ENCODE measurements at places on chromosomes 13 and 19.

DNA sequence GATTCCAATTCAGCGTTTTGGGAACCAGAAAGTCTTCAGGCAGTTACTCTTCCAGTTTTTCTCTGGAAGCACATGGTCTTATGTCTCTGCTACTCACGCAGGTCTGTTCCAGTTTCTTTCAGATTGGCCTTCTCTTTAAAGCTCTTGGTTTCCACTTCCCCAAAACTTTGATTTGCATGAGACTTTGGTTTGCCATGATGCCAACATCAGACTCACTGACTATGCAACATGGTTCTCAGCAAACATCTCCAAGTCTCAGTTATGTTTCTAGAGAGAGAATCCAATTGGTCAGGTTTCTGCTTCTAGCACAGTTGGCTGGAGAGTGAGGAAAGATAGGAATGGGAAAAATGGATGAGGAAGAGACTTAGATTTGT, 3.1 kb downstream of the AKAP11 start:
- DNase-seq, result peak; percentile 93

- DNase-seq, result no peak
Measured at GRCh38 chr13:110216006-110216397, 91.0 kb downstream of the COL4A1 start.

GRCh38 chr13:97346097-97346496, 87.9 kb upstream of the RAP2A start:
- no peak for DNase-seq

- peak; percentile 75 for DNase-seq
Measured at GRCh38 chr13:48066310-48066989, 28.5 kb downstream of the MED4 start.

- DNase-seq, result no peak
Measured at GRCh38 chr19:6224308-6224675, 55.5 kb downstream of the MLLT1 start.

DNA sequence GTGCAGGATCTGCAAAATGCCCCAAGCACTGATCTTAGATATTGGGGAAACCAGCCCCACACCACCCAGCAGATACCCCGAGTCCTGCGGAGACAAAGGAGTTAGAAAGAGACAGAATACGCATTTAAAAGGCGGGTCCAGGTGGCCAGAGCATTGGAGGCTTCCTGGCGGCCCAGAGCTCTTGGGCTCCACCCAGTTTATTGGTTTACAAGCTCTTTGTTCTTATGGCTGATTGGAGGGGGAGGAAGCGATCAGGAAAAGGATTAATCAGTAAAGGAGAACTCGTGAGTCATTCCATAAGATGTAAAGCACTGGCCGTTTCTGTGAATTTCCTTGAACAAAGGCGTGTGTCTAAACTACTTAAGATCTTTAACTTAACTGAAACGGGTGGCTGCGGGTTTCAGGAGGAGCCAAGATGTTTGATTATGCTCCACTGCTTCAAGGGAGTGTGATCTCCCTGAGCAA, 926 bp downstream of the ZNF587 start:
- no peak for DNase-seq

GRCh38 chr13:25819856-25820530, 231.8 kb downstream of the SHISA2 start:
- no peak for DNase-seq

DNA sequence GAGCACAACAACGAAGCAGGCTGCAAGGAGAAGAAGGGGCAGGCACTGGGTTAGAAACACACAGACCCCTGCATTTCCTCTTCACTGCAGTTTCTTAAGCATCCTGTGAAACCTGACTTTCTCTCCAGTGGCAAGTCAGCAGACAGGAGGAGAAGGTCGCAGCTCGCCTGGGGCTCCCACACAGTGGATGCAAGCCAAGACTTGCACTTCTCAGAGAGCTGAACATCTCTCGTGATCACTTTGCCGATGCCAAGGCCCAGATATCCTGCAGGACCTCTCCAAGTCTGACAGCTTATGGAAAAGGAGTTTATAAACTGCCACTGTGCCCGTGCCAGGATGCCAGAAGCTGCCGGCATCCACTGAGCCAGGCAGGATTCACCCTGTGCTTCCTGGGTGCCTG, 18.4 kb downstream of the TMEM272 start:
- DNase-seq, result no peak

DNA sequence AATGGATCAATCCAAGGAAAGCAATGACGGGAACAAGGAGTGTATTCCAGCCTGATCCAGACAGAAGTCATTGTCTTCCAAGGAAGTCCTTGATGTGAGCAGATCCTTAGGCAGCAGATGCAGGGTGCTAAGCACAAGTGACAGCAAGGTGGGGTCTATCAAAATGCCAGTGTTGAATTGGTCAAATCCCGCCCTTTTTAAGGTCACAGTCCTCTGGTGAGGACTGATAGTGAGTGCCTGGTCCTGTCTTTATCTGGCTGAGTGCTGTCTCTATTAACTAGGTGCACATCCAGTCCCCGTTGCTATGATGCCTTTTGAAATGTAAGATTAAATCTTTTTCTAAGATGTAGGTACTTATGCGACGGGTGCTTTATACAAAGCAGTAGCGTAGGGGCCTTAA, 1.3 kb upstream of the LAMP1 start:
- DNase-seq, result no peak

DNA sequence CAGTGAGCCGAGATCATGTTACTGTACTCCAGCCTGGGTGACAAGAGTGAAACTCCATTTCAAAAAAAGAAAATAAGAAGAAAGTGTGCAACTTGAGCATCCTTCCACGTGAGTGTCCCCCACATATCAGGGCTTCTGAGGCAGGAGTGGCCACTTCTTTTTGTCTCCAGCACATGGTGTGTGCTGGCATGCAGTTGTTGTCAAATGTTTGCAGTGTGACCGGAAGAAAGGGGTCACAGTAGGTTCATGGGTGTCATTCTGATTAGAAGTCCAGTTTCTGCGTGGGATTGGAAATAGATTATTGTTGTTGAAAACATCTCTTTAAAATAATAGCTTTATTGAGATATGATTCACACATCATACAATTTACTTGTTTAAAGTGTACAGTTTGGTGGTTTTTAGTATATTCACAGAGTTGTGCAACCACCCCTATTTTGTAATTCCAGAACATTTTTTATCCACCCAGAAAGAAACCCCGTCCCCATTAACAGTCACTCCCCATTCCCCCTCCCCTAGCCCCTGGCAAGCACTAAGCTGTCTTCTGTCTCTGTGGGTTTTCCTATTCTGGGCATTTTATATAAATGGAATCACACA, 2.2 kb downstream of the CRTC1 start:
- no peak for DNase-seq

GRCh38 chr19:13727798-13728197, 36.5 kb upstream of the MRI1 start:
- DNase-seq, result no peak

DNA sequence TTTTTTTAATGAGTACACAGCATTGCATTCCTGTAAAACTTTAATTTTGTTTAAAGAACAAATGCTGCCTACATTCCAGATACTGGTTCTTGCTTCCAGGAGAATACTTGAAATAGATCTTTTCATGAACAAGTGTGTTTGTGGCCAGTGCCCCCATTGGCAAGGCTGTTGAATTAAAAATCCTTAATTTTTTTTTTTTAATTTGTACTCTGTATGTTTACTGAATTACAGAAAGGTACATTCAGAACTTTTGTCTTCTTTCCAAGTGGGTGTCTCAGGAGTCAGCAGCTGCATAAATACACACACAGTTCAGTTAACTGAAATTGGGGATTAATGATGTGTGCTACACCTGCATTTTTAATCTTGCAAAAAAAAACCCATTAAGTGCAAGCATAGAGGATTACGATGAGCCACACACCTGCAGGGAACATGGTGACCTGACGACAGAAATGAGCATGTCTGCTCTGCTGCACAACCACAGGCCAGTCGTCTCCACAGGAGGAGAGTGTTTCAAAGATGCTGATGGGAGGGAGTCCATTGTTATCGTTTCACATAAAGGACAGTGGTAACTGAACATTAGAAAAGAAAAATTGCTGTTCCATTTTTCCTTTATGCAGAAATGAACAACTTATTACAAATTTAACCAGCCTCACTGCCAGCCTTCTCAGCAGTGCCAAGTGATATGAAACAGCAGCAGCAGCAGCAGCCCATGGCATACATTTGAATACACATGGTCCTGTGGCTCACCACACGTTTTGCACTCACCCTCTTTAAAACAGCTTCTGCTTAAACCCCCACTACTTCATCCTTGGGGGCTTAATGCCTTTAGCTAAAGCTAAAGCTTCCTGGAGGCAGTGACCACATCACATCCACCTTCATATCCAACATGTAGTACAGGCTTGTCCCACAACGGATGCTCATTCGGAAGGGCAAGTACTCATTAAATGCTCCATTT, 72.3 kb upstream of the RFC3 start:
- no peak for DNase-seq

DNA sequence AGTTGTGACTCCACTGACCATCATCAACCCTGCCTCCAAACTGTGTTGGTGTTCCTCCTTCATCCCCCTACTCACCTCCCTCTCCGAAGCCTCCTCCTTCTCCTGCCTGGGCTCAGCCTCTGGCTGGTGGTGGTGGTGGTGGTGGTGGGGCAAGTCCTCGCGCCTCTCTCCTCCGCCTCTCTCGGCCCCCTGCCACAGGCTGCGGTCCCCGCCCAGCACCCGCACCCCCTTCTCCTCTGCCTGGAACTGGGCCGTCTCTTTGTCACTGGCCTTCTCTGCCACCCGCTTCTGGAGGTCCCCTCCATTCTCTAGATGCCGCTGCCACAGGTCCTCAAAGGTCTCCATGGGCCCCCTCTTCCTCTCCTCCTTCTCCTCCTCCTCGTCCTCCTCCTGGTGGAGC, 1.5 kb downstream of the CCER2 start:
- no peak for DNase-seq

- no peak for DNase-seq
Measured at GRCh38 chr13:84985860-84986259, 813.4 kb downstream of the SLITRK6 start.

DNA sequence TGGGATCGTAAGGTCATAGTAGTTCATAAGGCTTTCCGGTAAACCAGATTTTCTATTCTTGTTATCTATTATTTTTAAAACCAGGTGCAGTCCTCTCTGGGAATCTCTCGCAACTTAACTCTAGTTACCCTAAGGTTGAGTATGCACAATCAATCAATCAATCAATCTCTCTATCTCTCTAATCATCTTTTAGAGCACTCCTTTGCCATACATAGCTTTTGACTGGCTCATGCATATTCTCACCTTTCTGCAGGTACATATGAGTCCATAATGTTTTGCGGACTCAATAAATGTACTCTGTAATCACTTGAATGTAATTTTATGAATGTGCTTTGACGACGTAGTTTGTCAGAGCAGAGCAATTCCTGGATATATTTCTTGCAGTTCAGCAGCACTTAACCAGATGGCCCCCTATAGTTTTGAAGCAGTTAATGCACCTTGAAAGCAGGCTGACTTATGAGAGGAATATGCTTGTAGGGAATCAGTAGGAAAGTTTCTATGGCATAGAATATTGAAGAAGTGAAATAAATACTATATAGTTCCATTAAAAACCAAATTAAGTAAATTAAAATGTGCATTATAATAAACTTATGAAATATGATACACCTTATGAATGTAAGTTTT, 524.7 kb downstream of the GPC5 start:
- no peak for DNase-seq

DNA sequence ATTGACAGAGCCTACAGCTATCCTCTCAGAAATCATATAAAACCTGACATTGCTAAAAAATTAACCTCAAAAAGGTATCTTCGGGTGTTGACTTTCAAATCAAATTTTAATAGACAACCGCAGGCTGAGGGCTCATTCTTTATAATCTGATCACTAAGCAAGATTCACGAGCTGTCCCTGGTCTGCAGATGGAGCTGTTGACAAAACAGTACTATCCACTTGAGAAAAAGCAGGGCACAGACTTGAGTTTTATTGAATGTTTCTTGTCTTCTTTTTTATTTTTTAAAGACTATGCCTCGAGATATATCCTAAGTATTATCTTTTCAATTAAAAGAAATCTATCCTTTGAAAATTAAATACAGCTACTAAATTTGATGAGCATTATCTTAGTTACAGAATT, 540.5 kb downstream of the PCDH9 start:
- no peak for DNase-seq

DNA sequence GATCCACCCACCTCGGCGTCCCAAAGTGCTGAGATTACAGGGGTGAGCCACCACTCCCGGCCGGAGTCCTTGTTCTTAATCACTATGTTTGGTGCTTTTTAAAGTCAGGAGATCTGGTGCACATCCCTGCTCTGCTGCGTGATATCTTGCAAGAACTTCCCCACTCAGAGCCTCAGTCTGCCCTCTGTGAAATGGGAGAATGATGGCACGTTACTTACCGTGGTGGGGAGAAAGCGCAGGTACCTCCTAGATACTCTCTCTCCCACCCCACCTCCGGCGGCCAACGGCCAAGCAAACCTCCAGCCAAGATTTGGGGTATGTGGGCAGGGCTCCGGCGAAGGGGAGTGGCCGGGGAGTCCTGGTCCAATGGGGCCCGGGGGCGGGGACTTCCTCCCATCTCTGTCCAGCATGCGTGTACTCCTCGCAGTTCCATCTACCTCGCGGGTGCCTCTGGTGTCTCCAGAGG, at the start of gene RYR1:
RYR1 (plus strand) TSS at position 424 of the 466 bp plus-strand sequence. CDS start 139 bp downstream, outside the sequence.
- DNase-seq, result peak; percentile 17

- no peak for DNase-seq
Measured at GRCh38 chr13:33919120-33919519, 101.2 kb downstream of the RFC3 start.

GRCh38 chr19:35327642-35328041, 1.3 kb upstream of the CD22 start:
- DNase-seq, result peak; percentile 27

GRCh38 chr19:1656988-1657536, 4.6 kb upstream of the TCF3 start:
- no peak for DNase-seq

DNA sequence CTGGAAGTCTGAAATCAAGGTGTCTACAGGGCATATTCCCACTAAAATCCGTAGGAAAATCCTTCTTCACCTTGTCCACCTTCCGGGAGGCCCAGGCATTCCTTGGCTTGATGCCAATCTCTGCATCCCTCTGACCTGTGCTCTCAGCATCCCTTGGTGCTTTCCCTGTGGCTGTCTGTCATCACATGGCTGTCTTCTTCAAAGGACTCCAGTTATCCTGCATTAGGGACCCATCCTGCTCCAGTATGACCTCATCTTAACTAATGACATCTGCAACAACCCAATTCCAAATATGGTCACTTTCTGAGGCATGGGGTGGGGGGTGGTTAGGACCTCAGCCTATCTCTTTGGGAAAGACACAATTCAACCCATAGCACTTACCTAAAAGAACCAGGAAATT, 423.8 kb downstream of the IRS2 start:
- DNase-seq, result no peak

- peak; percentile 68 for DNase-seq
Measured at GRCh38 chr19:1855828-1856255, 7.5 kb downstream of the KLF16 start.

DNA sequence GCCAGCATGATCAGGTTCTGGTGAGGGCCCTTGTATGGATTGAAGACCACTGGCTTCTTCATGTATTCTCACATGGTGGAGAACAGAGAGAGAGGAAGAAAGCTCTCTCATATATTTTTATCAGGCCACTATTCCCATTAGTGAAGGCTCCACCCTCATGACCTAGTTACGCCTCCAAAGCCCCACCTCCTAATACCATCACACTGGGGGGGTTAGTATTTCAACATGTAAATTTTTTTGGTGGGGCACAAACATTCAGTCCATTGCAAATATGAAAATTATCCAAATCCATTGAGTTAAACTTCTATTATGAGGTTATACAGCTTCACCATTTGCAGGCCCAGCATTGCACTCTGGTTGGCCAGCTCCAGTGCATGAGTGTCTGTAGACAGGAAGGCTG, 33.2 kb upstream of the RBM26 start:
- DNase-seq, result no peak

- no peak for DNase-seq
Measured at GRCh38 chr19:50777261-50777660, 7.0 kb downstream of the GPR32 start.

GRCh38 chr19:54905803-54906511, at the start of gene NCR1:
Gene NCR1, plus strand, starts transcription at chr19:54906148. Its CDS starts 40 bp downstream, at chr19:54906188.
- DNase-seq, result peak; percentile 63

Measured in MV-4-11 (cell line).